ENCODE measurements at places on chromosomes 1 and 21. TPM values are rescaled to one million over a fixed set of nuclear protein-coding genes. Genes with fewer than 3 reads are reported as not detected.

LRRC71 gene
- polyA plus RNA-seq = not detected

AHDC1 gene
- 2.8 TPM for polyA plus RNA-seq

FGGY gene
- 12.6 TPM for polyA plus RNA-seq

NOTCH2 gene
- 56.9 TPM for polyA plus RNA-seq

NBL1 gene
- 234 TPM for polyA plus RNA-seq

PDE9A gene
- polyA plus RNA-seq = not detected

CFHR2 gene
- polyA plus RNA-seq = not detected

B3GALT5 gene
- polyA plus RNA-seq = 0.05 TPM

TSPAN1 gene
- 0.43 TPM for polyA plus RNA-seq

LRRC7 gene
- polyA plus RNA-seq = not detected

LRRC52 gene
- not detected for polyA plus RNA-seq

CFAP57 gene
- polyA plus RNA-seq = 0.55 TPM

DNA sequence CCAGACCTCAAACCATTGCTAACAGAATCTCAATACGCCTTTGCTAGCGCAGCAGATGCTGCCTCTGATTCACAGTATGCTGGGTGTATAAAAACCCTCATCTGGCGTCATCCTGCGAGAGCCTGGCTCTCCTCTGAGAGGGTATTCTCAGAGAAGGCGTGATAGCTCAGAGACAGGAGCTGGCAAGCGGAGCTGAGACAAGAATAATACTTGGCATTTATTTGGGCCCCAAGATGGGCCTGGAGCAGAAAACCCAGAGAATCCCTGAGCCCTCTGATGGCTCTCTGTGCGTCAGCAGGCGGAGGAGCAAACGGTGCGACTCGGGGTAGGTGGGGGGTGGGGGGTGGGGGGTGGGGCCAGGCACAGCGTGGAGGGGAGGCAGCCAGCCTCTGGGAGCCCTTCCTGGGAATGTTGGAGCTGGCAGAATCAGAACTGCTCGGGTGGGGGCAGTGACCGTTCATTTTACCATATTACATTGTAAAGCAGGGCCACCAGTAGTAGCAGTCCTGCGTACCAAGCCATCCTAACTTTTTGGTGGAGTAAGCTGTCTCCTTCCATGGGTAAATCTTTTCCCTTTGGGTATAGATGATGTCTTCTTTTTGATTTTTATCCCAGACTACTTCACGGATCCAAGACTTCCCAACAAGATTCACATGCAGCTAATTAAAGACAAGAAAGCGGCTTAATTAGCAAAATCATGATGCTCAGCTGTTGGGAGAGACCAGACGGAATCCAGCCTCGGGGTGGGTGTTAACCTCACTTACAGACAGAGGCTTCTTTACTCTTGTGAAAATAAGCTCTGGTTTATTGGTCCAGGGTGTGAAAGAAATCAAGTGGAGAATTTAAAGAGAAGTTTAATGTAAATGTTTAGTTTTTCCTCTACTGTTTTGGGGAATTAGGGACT lies 7.1 kb downstream of the RIIAD1 start:
- peak; percentile 16 for DNase-seq

DNA sequence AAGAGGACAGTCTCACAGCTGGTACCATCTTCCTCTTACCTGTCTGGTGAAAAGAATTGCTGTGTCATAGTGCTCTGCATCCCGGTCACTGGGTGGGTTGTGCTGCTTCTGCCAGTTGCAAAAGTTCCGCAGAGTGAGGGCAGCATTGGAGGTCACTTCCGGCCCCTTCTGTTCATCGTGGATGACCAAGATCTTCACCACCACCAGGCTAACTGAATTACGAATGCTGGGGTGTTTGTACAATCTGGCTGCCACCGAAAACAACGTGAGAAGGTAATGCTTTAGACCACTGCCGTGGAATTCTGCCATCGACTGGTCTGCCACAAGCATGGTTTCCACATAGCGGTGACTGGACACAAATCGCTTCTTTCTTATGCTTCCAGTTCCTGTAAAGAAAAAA lies 2.9 kb downstream of the ADAMTS1 start:
- DNase-seq = no peak

- no peak for DNase-seq
Measured at GRCh38 chr21:33185852-33186251, 43.9 kb upstream of the IFNAR2 start.

- no peak for DNase-seq
Measured at GRCh38 chr1:78854556-78854955, 152.0 kb downstream of the ADGRL4 start.

DNA sequence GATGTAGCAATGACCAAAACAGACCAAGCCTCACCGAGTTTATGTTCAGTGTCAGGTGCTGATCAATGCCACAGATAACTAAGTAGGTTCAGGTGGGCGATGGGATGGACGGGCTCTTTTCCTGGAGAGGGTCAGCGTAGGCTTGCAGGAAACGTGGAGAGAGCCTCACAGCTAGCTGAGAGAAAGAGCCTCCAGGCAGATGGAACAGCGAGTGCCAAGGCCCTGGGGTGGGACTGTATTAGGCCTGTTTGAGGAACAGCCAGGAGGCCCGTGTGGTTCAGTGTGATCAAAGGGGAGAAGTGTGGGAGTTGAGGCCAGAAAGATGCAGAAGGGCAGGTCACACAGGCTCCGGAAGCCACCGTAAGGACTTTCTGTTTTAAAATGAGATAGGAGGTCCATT lies 7.3 kb upstream of the UTS2 start:
- no peak for DNase-seq

DNA sequence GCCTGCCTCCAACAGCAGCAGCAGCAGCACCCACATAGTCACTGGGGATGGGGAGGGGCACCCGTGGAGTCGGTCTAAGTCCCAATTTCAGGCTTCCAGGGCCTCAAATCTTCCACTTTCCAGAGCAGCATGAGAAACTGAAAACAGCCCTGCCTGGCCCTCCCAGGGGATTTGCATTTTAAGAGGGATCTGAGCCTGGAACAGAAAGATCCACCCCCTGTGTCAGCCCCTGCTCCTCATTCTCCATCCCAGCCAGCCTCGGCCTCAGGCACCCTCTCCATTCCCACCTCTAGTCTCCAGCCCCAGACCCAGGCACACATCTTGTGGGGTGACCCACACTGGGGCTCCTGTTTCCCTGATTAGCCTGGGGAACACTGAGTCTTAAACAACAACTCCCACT lies 51.8 kb downstream of the FBXO2 start:
- DNase-seq = no peak

- DNase-seq = no peak
Measured at GRCh38 chr1:180598333-180598974, 33.4 kb upstream of the XPR1 start.

- no peak for DNase-seq
Measured at GRCh38 chr1:110607536-110608230, 1.5 kb upstream of the KCNA2 start.

GRCh38 chr1:197319631-197320030 lies 51.6 kb downstream of the CRB1 start:
- no peak for DNase-seq

DNA sequence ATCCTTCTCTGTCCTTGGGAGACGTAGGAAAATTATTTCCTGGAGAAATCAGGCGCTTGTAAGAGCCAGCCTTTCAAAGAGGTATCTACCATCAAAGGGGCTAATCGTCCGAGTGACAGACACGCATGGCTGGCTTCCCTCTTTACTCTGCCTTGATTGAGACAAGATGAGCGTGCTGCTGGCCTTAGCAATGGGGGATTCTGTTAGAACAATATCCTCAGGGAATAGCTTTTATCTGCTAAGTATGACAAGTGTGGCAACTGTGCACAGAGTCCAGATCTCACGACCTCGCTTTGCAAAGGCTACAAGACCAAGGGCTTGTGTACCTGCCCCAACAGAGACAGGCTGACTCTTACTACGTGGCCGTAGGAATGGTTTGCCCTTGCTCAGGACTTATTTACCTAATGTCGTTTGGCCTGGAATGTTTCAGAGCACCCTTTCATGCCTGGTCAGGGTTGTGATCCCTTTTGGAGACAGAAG lies 417.1 kb downstream of the KIF26B start:
- DNase-seq = no peak

GRCh38 chr1:38745476-38746401 lies 113.8 kb downstream of the RRAGC start:
- DNase-seq = no peak

GRCh38 chr1:10515301-10515975 lies 40.7 kb downstream of the PEX14 start:
- no peak for DNase-seq

DNA sequence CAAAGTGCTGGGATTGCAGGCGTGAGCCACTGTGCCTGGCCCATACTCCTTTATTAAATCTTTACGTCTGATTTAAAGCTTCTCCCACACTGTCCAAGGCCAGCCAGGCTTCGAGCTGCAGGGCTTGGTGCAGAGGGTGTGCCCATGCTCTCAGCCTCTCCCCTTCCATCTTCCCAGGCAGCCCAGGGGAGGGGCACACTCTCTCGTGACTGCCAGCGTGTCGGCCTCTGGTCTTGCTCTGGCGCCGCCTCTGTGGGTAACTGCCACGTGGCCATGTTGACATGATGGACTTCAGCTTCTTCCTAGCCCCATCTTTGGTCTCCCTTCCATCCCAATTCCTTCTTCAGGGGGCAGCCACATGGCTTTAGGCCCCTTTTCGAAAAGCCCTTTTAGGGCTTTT lies 4.7 kb downstream of the GPR137B start:
- DNase-seq = no peak

DNA sequence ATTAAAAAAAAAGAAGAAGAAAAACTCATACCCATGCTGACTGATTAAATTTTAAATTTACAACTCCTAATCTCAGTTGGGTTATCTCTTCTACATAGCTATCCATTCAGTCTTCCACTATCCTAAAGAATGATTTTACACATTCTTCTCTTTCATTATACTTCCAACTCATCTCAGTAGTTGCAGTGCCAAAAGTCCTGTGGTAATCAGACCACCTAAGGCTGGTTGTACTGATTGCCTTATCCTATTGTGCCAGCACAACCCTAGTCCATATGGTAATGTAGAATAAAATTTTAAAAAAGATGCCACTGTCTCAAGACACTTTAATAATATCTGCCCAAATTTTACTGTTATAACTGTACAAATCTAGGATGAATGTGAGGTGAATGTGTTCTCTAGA lies 448.0 kb downstream of the LRRIQ3 start:
- DNase-seq = no peak

- DNase-seq = no peak
Measured at GRCh38 chr1:211326140-211326527, 499 bp upstream of the TRAF5 start.

DNA sequence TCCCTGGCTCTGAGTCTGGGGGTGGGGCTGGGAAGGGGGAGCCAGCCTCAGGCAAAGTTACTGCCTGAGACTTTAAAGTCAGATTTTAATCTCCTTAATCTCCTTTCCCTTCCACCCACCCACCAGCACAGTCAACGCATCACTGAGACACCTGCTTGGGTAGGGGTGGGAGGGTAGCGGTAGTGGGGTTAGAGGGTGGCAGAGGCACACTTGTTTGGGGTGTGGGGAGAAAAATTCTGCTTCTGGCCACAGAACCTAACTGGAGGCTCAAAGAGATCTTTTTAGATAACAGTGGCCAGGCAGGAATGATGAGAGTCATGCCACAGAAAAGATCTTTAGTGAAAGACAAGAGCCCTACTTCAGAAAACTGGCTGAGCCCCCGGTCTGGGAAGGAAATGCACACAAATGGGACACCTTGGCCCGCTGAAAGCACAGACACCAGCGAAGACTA lies 44.1 kb downstream of the CD247 start:
- DNase-seq = no peak

DNA sequence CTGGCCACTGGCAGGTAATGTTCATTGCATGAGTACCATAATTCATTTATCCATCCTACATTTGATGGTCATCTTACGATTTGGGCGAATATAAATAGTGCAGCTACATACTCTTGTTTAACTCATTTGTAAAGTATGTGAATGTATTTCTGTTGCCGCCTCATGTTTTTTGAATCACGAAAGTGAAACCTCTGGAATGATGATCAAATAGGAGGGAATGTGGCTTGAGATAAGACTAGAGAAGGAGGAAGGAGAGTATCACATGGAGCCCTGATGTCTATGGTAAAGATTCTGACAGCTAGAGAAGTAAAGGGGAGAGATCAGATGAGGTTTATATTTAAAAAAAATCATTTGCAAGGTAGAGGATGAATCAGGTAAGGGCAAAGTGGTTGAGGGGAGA lies 8.0 kb downstream of the MRPS14 start:
- DNase-seq = no peak

- no peak for DNase-seq
Measured at GRCh38 chr1:35377555-35377954, 109.0 kb downstream of the ZMYM4 start.

- DNase-seq = no peak
Measured at GRCh38 chr1:16015960-16016901, 1.6 kb downstream of the HSPB7 start.

DNA sequence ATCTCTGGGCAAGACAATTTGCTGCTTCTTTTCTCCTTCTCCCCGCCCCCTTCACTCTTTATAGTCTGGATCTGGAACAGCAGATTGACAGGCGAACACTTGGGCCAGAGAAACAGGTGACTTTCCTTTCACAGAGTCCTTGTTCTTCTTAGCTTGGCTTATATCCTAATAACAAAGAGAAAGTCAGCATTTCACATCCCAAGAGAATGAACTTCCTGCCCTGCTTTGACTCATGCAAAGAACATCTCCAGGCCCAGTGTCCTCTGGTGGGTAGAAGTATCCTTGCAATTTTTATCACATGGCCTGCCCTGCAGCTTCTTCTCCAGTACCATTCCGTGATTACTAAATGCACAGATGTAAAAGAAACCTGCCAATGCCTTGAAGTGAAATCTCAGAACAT lies 764.4 kb downstream of the ADGRL2 start:
- DNase-seq = no peak

- no peak for DNase-seq
Measured at GRCh38 chr1:102640872-102641271, 467.4 kb downstream of the COL11A1 start.

DNA sequence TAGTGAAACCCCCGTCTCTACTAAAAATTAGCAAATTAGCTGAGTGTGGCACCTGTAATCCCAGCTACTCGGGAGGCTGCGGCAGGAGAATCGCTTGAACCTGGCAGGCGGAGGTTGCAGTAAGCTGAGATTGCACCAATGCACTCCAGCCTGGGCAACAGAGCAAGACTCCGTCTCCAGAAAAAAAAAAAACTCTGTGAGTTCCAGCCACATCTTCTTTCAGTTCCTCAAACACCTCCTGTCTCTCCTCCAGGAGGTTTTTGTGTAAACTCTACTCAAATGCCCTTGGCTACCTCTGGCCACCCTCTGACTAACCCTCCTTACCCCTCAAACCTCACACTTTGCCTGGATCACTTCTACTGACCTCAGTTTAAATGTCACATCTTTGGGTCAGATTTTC lies 38.1 kb downstream of the RCSD1 start:
- DNase-seq = no peak
